ENCODE measurements at places on chromosomes 5 and 9. TPM values are rescaled to one million over a fixed set of nuclear protein-coding genes. Genes with fewer than 3 reads are reported as not detected.

SLC4A9 gene
- total RNA-seq: not detected

DNA sequence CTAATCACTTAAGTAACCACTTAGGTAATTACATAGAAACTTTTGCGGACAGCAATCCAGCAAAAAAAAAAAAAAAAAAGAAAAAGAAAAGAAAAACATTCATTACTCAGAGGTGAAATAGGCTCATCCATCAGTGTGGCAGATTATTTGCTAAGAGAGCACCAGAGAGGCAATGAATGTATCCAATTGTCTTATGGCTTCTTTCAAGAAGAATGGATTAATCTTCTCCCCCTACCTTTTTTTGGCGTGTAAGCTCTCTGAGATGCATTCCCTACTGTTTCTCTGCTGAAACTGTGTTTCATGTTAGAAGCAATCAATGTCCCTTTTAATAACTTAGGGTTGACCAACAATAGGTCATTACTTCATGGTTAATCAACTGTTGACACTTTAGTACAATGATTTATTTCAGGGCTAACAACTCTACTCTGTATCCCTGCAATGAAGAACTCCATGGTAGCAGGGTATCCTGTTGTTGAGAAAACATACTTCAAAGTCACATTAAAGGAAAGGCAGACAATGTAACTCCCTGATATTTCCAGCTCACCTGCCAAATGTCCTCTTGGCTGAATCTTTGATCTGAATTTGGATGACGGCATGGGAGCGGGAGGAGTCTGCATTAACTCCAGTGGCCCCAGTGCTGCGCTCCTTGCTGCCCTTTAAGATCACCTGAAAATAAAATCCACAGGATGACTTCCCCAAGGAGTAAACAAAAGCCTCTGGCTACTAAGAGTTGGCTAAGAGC, 57.6 kb downstream of the KIF24 start:
- no peak for DNase-seq

DNA sequence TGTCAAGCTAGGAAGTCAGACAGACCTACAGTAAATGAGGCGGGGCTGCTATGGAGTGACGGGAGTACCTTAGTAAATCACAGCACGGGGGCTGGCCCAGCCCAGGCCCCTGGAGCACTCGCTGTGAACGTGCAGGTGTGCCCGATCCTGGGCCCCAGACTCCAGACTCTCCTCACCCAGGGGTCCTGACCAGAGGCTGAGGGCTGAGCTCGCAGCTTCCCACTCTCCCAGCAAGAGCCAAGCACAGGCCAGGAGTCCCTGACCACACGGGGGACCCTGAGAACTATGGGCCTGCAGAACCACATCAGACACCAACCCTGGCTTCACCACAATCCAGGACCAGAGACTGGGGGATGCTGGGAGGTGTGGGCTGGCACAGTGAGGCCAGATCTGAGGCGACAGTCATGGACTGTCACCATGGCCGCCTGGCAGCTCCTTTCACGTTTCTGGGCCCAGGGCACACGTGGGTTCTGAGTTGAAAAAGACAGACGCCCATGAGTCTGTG, 73.4 kb downstream of the ADAMTS2 start:
- peak; percentile 8 for DNase-seq

DNA sequence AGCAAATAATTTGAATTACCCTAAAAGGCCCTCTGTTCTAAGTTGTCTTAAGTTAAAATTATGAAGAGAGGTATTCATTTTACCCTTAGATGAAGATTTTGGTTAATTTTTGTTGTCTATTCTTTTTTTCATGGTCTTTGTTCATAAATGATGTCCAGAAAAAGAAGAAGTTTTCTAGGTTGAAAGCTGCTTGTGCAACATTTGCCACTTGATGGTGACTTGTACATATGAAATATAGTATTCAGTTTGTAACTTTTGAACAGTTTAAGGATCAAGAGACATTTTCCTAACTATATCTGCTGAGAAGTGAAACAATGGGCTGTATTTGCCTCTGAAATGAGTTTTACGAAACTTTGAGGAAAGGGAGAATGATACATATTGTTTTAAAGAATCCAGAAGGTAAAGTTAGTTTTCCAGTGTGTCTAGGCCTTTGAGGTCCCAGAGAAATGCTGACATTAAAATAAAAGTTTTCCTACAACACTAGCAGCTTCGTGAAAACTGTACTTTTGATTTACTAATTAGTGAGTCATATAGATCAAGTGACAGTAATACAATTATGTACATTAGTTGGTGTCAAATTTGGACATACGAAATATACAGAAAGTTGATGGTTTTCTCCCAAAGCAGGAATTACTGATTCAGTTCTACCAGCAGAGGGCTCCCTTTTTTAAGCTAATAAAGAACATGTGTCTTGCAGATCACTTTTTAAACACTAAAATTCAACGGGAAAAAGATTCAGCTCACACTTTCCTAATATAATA, 70.5 kb downstream of the PIK3R1 start:
- no peak for DNase-seq

PTPN3 gene
- 8.8 TPM for total RNA-seq

MELK gene
- total RNA-seq: 0.15 TPM

GARIN3 gene
- not detected for total RNA-seq

- DNase-seq: no peak
Observed at GRCh38 chr5:81747030-81747429, 3.9 kb downstream of the SSBP2 start.

- no peak for DNase-seq
Observed at GRCh38 chr5:174916227-174916626, 191.8 kb downstream of the MSX2 start.

IL13 gene
- not detected for total RNA-seq

DNA sequence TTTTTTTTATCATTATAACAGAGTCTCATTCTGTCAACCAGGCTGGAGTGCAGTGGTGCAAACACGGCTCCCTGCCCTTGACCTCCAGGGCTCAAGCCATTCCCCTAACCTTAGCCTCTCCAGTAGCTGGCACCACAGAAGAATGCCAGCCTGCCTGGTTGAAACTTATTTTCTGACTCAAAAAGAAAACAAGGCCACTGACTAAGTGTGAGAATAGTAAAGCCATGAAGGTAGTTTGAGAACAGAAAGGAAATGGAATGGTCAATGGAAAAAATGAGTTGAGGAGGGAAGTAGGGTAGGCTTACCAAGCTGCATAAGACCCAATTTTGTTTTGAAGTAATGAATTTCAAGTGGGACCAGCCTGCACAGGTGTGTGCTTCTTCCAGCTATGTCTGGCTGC, 82.8 kb upstream of the RORB start:
- DNase-seq: no peak

GFRA3 gene
- total RNA-seq: not detected

DNA sequence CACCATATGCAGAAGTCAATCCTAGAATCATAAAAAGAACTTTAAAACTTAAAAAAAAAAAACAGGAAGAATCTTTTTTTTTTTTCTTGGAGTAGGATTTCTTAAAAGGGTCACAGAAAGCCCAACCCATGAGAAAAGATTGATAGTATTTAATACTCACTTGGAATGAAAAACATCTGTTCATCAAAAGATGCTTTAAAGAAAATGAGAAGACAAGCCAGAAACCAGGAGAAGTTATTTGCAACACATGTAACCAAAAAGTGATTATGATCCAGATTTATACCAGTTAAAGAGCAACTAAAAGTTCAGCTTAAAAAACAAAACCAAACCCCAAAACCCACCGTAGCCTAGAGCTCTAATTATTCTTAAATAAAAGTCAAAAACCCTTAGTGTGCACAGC, 69.3 kb downstream of the TLE4 start:
- DNase-seq: no peak

All from psoas muscle (tissue), 8 donors.